ENCODE measurements at places on chromosomes 4 and X.

- peak; percentile 19 for DNase-seq
Observed at GRCh38 chrX:23902419-23902818, 5.3 kb downstream of the APOO start.

DNA sequence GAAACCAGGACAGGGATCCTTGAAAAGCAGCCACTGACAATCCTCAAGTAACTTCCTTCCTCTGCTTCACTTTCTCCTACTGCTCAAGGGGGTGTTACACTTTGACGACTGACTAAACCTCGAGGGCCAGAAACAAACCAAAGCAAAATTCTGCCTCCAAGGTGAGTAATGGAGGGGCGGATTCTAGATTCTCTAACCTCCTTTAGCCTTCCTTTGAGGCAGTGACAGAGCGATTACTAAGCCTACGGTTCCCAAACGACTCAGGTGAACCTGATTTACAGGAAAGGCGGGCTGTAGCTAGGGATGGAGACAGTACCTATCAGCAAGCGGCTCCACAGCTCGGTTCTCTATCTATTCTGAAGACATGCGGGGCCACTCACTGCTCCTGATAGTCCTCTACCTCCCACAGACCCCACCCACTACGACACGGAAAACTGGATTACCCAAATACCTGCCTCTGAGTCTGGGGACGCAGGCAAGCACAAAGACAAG lies 487 bp downstream of the TBCK start:
- DNase-seq: peak; percentile 29

DNA sequence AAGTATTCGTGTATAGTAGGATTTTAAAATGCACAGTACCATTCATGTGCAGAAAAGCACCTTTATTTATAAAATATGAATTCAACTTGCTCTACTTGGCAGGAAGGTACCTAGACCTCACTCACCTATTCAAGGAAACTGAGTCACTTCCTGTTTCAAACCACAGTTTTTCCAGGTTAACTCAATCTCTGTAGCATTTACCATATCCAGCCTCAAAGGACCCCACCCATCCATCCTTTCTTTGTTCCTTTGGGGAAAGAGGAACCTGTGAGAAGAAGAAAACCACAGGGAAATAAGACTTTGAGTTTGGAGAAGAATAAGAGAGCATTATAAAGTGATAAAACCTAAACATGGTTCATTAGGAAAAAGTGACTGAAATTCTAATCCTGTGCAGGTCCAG lies 250.7 kb downstream of the CBR4 start:
- DNase-seq: no peak

DNA sequence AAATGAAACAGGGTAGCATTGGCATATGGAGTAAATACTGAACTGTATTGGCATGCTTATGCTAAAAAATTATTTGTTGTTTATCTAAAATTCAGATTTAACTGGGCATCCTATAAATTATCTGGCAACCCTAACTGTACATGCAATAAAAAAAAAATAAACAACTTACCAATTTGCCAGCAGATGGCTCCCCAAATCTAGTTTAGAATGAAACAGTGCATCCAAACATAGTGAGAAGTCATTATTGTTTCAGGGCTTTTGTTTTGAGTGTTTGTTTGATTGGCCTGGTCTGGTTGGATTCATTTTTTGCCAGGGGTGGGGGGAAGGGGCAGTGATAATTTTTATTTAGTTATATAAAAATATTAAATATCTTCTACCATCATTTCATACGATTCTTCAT lies 12.8 kb upstream of the NSUN7 start:
- DNase-seq: no peak

GRCh38 chr4:67250131-67250896 lies 295.0 kb downstream of the CENPC start:
- no peak for DNase-seq

GRCh38 chrX:130896802-130897501 lies 6.1 kb downstream of the ENOX2 start:
- DNase-seq: no peak

DNA sequence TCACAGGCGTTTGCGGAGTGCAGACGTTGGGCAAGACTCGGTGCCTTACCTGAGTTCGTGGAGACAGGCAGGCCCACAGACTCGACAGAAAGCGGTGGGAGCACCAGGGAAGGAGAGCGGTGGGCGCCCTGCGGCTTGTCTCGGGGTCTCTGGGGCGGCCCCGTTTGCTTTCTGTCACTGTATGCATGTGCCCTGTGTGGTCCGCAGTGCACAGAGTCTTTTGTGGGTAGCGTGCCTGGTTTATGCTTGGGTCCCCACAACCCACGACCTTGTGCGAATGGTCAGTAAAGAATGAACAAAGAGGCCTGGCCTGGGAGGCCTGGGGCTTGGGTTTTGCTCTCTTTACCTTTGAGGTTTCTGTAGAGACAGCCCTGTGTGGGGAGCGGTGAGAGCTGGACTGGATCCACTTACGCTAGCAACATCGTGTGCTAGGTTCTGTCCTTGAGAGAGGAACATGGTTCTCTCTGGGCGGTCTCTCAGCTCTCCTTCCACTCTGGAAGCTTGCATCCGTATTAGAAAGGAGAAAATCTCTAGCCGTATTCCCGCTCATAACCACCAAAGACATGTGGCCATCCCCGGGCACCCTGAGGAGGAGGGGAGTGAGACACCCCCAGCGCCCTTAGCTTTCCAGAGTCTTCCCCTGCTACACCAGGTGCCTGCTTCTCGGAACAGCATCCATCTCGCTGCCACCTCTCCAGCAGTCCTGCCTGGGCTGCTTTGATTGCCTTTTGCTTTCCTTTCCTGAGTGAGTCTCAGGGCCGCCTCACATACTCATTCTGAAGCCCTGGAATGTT lies 1.2 kb downstream of the TADA2B start:
- no peak for DNase-seq

GRCh38 chr4:7581477-7581876 lies 146.7 kb upstream of the PSAPL1 start:
- DNase-seq: no peak

- no peak for DNase-seq
Observed at GRCh38 chrX:68461093-68461492, 27.8 kb upstream of the OPHN1 start.

DNA sequence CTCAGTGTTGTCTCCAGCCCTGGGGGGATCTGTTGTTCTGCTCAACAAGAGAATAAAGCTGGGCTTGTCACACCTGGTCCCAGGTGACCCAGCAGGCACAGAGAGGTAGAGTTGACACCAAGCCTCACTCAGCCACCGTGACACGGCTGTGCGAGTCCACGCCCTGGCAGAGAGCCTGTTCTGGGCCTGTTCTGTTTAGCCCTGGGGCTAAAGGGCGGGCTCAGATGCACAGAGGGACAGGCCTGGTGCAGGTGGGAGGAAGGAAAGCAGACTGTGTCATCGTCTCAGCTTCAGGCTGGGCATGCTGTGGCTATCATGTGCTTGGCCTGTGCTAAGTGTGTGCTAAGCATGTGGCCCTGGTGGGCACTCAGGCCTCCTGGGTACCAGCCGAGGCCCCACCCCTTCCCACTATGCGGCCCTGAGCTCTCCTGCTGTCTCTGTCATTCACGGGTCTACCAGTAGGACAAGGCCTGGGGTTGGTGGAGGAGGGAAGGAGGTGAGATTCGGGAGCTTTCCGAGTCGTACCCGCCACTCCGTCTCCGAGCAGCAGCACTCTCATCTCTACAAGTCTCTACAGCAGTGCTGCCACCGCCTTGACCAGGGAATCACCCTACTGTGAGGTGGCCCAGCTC lies 10.8 kb downstream of the WFS1 start:
- no peak for DNase-seq

DNA sequence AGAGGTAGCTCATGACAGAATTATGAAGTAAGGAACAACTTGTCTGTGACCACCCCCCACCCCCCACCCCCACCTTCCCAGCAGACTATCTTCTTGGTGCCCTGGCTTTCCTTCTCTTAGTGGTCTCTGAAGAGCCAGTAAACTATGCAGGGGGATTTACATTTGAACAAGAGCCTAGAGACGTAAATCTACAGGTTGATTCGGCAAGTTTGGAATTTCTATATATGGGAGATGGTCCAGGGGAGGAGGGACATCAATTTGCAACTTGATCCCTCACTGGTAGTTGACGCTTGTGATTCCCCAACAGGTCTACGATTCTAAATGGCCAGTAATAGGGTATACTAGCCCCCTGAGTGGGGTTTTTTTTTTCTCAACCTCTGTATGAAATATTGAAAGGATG lies 36.7 kb downstream of the IL13RA1 start:
- DNase-seq: no peak

DNA sequence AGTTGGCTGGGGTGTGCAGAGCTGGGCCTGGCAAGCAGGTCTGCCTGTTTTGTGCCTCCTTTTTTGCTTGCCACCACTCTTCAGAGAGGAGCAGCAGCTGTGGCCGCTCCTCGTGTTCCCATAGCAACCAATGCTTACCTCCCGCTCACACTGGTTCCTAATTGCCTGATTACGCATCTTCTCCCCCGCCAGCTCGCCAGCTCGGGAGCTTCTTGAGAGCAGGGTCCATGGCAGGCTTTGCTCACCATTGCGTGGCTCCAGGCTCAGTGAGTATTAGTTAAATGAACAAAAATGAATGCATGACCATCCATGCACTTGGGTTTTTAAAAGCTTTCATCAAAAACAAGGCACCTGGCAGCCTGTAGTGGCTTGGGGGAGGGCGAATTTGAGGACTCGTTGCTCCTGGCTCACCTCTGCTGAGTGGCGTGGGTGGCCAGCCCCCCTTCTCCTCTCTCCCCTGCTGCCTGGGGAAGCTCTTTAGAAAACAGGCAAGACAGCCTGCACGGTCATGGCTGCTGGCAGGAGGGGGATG lies 14.2 kb upstream of the PJA1 start:
- DNase-seq: no peak

- no peak for DNase-seq
Observed at GRCh38 chr4:25861280-25861950, 1.4 kb downstream of the SEL1L3 start.

DNA sequence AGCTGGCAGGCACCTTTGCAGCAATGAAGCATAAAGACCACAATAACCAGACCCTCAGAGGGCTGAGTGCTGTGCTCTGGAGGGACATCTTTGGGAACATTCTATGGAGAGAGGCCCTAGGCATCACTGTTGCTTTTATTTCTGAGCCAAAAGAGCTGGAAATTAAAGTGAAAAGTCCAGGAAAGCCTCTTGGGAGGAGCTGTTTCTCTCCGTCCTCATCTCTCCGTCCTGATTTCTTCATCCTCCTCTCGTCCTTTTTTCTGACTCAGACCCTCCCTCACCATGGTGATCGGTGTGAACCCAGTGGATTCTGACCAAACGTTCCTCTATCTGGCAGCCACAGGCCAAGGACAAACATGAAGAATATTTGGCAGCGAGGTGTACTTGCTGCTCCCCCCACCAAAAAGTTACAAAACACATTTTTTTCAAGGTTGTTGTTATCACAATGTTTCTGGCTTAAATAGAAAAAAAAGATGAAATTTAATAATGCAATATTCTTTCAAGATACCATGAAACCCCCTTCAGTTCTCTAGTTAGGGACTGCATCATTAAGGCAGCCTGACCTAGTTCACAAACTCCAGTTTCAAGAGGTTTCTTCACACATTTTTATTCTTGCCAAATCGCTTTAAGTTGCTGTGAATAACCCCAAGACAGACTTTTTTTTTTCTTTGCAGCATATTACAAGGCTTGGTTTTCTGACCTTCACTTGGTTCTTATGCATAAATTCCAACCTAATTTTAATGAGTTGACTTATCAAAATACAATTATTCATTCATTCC lies 80.2 kb downstream of the SCD5 start:
- DNase-seq: no peak

- DNase-seq: no peak
Observed at GRCh38 chr4:10175626-10176025, 59.0 kb upstream of the WDR1 start.

DNA sequence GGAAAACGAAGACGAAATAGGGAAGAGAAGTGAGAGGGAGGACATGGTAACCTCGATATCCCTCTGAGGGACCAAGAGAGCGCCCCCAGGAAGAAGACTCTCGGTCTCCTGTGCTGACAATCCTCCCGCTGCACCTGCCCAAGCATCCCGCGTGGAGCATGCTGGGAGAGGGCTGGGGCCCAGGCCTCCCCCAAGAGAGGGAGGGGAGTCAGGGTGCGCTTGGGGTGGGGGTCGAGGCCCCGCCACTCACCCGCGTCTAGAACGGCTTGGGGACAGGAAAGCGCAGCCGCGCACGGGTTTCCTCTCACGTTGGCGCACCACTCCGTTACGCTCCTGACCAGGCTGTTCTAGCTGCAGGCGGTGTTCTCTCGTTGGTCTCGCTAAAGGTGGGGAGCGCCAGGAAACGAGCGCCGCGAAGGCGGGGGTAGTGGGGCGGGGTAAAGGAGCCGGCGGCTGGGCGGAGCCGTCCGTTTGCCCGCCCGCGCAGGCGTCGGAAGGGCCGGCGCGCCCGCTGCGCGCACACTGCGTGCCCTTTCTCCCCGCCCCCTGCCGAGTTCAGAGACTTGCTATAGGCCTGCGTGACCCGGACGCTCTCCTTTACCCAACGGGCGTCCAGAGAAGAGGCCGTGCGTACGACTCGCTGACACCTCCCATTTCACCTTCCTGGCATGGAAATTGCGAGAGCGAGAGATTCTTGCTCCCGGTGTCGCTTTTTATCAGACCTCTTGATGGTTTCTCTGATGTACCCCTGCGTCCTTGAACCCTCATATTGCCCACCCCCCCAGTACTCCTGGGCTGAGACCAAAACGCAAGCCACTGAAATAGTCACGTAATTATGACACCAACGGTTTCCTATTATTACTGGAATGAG lies at the start of gene C1GALT1C1:
TSS of gene C1GALT1C1 (minus strand) at position 388 of the 871 bp plus-strand sequence. CDS start 2,888 bp downstream, outside the sequence.
- DNase-seq: peak; percentile 92

GRCh38 chrX:2710041-2710840 lies 19.1 kb downstream of the CD99 start:
- no peak for DNase-seq

GRCh38 chrX:13319953-13320352 lies at the start of gene ATXN3L:
Gene ATXN3L, minus strand, starts transcription at chrX:13320053. Its CDS starts 119 bp downstream, at chrX:13319934.
- DNase-seq: no peak

DNA sequence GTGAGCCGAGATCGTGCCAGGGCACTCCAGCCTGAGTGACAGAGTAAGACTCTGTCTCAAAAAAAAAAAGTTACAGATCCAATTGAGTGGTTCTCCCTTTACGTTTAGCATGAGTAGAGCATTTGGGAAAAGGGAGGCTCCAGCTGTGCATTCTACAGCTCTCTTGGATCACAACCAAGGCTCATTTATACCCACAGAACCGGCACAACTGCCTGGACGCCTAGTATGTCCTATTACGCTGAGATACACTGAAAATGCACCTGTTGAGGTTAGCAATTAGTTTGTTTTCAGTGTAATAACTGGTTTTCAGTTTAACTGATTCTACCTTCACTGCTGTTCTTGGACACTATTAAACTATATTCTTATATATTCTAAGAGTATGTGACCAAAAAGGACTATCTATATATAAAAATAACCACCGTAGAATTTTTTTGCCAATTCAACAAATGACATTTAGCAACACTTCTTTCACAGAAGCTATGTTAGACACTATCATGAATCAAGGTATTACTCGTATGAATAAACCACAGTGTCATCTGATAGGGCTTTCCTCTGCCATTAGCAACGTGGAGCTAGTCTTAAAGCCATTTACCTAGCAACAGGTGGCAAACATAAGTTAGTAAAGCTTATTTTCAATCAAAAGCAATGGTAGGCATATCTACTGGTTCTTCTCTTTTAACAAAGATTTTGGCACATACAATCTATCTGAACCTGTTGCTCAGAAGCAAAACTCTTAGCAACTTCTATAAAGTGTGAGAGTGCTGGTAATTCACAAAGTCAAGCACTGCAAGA lies 3.6 kb downstream of the OTUD4 start:
- DNase-seq: no peak

All from CD4-positive, alpha-beta T cell treated with Interleukin-6 at 100 ng/mL for 8 hours (primary cell).